Activated CD8-positive, alpha-beta T cell treated with anti-CD3 and anti-CD28 coated beads for 36 hours (primary cell): ENCODE measurements at places on chromosomes 6 and 20. TPM values are rescaled to one million over a fixed set of nuclear protein-coding genes. Genes with fewer than 3 reads are reported as not detected.
A peak's percentile ranks its signal among the peaks of the same experiment; 100 is the strongest.

DNA sequence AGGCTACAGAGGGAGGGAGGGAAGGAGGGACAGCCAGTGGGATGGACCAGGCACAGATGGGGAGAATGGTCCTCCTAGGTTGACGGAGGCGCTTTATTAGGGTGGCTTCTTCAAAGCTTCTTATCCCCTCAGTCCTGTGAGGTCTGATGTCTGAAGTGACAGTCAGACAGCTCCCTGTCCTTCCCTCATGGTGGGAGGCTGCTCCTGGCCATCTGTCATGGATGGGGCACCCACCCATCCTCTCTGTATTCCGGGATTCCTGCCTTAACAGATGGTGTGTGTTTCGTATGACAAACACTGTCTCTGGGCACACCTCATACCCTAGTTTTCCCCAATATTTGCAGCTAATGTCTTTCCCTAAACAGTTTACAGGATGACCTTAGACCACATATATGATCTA is 7.9 kb downstream of the RIN2 start:
- no peak for DNase-seq

GRCh38 chr6:20769631-20770030 is 235.4 kb downstream of the CDKAL1 start:
- DNase-seq = no peak

GRCh38 chr6:111536910-111537527 is 54.0 kb upstream of the REV3L start:
- no peak for DNase-seq

GRCh38 chr6:133610227-133610840 is 278.6 kb upstream of the TCF21 start:
- no peak for DNase-seq

DNA sequence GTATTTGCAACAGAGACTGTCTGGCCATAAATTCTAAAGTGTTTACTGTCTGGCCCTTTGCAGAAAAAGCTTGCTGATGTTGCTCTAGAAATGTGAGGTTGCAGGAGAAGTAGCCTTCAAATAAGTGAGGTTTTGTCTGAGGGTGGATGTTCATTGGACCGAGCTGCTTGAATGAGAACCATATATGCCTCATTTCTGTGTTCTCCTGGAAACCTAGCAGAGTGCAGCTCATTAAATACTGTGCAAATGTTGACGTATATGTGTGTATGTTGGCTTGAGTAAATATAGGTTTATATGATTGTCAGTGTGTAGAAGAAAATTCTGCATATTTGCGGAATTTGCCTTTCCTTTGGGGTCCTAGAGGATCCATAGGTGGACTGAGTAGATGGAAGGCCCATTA is 39.0 kb downstream of the CHMP4B start:
- no peak for DNase-seq

DNA sequence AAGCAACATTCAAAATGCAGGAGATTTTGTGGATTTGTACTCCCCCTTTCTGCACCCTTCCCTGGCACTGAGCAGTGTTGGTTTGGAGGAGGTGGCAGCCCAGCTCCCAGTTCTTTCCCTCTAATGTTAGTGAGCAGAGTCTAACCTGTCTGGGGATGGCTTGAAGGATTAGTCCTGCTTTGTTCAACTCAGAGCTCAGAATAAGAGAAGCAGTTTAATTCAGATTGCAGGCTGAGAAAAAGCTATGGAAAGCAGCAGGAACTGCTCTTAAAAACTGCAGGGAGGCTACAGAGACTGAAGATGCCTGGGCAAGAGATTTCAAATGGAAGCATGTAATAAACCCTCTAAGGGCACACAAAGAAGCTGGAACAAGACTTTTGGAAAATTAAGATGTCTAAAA is 223.4 kb upstream of the GGTLC1 start:
- no peak for DNase-seq

- DNase-seq = no peak
Measured at GRCh38 chr20:64146936-64147477, 17.2 kb upstream of the MYT1 start.

DNA sequence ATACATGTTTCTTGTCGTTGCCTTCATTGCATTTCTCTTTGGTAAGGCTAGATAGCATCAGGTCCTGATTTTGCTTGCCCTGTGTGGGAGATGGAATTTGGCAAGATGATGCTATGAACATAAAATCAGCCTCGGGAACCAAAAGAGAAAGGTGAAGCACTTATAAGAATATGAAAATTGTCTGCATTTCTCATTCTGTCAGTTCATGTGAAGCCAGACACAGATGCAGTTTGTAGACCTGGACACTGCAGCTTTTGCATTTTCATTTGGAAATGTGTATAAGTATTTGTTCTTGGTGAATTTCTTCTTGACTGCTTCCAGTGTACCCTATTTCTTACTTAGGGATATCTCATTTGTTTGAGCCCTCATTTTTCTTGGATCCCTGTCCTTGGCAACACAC is 1.3 kb downstream of the YWHAB start:
- DNase-seq = no peak

- DNase-seq = no peak
Measured at GRCh38 chr6:119517428-119517827, 167.9 kb upstream of the MAN1A1 start.

GRCh38 chr6:117989086-117989485 is 82.0 kb downstream of the SLC35F1 start:
- DNase-seq = no peak

- DNase-seq = no peak
Measured at GRCh38 chr6:149014631-149015534, 268.1 kb downstream of the UST start.

DNA sequence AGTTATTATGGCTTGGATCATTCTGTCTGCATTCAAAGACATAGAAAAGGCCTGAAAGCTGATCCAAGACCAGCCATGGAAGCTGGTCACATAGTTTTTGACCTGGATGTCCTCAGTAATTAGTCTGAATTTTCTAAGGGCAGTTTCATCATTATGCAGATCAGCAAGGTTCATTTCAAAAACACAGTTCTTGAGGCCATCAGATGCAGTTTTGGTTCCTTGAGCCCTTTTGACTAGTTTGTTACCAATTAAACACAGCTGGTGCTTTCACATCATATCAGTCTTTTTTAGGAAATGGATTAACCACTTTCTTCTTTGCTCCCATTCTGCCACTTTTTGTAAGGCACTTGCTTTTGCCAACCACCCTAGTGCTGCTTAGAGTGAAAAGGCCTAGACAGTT is 129.4 kb downstream of the NCOA3 start:
- no peak for DNase-seq

DNA sequence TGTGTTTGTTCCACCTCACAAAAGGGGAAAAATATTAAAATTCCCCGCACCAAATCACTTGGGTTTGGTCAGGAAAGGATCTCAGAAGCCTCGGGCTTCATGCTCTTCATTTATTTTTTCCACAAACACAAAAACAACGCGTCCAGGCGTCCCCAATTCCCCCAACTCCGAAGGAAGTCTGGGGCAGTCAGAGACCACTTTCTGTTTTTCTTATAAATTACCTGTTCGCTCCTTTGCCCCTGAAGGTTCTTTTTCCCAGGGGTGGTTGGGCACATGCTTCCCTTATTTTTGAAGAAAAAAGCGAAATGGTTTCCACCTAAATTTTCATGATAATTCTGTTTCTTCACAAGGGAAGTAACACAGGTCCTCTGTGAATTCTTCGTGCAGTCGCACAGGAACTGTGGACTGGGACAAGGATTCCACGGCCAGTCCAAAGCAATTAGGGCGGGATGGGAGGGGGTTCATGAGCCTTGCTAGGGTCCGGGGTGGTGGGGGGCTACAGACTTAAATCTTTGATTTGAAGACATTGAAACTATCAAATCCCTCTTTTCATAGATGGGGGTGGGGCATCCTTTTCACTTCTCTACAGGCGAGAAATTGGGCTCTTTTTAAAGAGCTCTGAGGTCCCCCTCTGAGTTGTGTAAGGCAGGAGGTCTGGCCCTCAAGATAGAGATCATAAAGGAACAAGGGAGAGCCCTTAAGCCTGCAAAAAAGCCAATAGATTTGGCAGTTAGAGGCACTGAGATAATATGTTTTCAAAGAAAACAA is 30.5 kb upstream of the HFE start:
- DNase-seq = peak; percentile 15

DNA sequence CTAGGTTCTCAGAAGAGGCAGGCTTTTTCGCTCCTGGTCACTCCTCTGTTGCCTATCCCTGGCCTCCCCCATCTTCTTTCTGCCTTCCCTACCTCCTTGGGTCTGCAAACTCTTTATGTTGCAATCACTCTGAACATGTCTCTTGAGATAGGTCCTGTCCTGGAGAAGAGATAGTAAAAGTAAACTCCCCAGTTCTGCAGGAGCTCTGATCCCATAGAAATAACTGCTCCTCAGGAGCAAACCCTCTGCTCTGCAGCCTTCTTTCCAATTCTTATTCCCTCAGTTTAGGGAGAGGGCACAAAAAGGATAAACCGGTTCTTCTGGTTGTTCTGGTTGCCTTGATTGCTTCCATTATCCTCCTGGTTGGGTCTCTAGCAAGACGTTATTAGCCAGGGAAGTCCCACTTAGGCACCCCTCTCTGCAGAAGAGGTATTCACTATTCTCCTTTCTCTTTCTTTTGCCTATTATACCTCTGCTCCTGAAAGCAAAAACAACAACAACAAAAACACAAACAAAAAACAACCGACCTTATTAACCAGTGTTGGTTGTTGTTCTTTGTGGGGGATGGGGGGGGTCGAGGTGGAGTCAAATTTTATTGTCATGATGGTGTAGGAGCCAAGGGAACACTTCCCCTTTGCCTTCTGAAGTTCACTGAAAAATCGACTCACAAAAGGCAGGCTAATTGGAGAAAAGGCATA is 973 bp downstream of the TRIM38 start:
- no peak for DNase-seq

DNA sequence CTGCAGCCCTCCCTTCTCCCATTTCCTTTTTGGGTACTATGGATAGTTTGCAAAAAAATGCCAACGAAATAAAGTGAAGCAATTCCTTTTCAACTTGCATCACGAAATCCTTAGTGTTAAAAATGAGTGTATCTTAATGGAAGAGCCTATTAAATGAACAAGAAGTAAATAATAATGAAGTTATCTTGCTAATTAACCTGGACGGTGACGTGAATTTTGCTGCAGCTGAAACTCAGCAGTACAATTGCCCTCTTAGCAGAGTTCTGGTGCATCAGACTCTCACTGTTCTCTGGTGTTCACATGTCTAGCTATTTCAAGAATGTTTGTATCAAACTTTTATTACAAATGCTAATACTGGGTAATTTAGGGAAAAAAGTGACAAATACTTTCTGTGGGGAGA is 119.7 kb upstream of the HDAC2 start:
- DNase-seq = no peak

GRCh38 chr6:69232911-69233448 is 563.8 kb downstream of the LMBRD1 start:
- peak; percentile 63 for DNase-seq

GRCh38 chr20:48419173-48419572 is 408.6 kb downstream of the PREX1 start:
- DNase-seq = no peak

GRCh38 chr20:33578510-33578909 is 83.6 kb upstream of the C20orf144 start:
- no peak for DNase-seq

LRRC1 gene
- total RNA-seq = 2.5 TPM

MYMX gene
- total RNA-seq = not detected

EMILIN3 gene
- not detected for total RNA-seq

MYB gene
- 53.6 TPM for total RNA-seq

CENPQ gene
- 14.6 TPM for total RNA-seq

MAPK13 gene
- 60.4 TPM for total RNA-seq

MCHR2 gene
- total RNA-seq = not detected

MAFB gene
- total RNA-seq = not detected
